SHP77 (cell line): ENCODE measurements at places on chromosomes 3 and 15.

DNA sequence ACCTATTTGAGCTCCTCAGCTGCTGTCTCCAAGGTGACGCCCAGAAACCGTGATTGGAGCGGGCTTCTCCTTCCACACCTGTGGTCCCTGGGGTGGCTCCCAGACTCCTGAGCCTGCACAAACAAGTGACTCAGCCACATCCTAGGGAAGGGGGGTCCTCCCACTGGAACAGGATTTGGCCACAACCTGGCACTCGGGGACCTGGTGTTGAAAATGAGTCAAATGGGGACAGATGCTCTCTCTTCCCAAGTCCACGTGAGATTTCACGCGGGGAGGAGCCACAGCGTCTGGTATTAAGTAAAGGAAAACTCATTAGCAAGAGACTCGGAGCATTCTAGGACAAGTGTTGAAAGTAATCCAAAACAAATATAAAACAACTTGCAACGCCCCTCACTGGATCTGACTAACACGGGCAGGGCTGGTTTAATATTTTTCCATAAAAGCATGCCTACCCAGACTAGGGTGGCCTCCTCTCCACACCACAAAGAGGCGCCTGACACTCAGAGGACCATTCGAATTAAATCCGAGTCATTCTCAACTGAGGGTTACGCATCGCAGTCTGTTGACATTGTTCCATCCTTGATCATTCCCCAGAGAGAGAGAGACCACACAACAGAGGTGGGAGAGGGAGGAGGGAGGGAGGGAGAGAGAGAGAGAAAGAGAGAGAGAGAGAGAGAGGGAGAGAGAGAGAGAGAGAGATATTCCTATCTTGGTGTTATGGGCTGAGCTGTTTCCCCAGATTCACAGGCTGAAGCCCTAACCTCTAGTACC, 74.4 kb downstream of the MGLL start:
- DNase-seq, result no peak

GRCh38 chr15:36965570-36966342, 134.6 kb downstream of the MEIS2 start:
- DNase-seq, result no peak

- no peak for DNase-seq
Measured at GRCh38 chr3:158443632-158444031, 127.4 kb upstream of the MLF1 start.

GRCh38 chr15:59419170-59419569, 18.8 kb upstream of the FAM81A start:
- no peak for DNase-seq

DNA sequence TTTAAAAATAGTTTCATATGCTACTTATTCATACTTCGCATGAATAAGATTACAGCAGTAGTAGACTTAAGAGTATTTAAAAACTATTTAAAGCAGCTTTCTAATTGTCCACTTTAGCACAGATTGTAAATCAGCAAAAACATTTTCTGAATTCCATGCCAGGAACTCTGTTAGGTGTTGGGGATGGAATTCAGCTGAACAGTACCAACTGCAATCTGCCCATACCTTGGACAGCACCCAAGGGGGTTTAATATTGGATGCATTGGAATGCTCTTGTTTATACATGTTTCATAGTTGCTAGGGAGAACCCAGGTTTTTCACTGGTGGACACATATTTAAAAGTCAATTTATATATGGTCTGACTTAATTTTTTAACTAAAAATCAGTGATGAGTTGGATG, 74.8 kb downstream of the PPM1L start:
- no peak for DNase-seq

- no peak for DNase-seq
Measured at GRCh38 chr15:97759363-97759762, 201.1 kb upstream of the ARRDC4 start.

- no peak for DNase-seq
Measured at GRCh38 chr3:98612996-98613517, 19.6 kb upstream of the CPOX start.

GRCh38 chr3:54954521-54954920, 26.7 kb upstream of the LRTM1 start:
- no peak for DNase-seq
